ENCODE measurements at places on chromosomes 5 and 9.

DNA sequence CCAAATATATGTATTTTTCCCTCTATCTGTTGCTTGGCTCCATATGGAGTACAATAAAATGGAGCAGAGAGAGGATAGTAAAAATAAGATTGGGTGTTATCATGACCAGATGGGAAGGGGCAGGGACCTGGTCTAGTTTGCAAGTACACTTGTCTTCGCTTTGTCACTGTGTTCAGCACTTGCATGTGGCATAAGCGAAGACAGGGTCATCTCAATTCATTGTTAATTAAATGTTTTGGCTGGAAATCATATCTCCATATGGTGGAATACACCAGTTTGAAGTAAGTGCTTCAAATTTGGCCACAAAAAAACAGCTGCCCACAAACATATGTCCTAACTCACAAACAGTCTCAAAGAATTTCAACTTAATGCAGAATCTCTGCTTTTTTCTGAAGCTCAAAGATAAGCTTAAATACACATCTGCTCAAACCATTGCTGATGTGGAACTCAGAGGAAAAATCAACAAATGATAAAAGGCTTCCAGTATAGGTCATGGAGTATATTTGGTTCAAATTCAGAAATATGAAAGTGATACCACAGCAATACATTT, 865.4 kb downstream of the TLE4 start:
- no peak for DNase-seq

GRCh38 chr5:179786861-179787260, 6.9 kb upstream of the LTC4S start:
- DNase-seq, result no peak

DNA sequence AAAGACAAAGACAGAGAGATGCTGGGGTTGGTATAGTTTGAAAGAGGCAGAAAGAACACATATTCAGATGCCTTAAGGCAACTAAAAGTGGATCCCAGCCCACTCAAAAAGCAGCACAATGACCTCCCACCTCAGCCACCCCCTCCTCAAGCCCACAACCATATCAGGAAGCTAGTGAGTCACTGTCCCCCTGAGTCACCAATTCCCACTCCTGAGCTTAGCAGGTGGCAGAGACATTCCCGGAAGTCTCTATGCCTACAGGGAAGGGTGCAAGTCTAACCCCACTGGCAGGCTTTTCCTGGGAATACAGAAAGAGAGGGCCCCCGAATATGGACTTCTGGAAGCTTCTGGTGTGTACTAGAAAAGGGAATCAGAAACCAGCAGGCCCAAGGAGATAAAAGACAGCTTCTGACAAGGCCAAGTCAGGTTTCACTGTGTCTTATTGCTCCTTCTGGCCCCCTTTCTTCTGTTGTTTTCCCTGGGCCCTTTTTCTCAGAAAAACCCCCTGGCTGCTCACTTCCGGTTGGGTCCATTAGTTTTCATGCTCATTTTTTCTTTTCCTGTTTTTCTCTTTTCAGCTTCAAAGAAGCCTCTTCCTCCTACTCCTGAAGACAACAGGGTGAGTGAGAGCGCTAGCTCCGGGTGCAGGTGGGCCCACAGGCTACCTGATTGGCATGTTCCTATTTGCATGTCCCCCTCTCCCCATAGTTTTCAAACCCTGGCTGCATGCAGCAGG, 36.8 kb downstream of the ITK start:
- peak; percentile 54 for DNase-seq

GRCh38 chr9:70197216-70198044, 61.3 kb upstream of the SMC5 start:
- no peak for DNase-seq

GRCh38 chr5:5340206-5340729, 82.2 kb upstream of the ICE1 start:
- DNase-seq, result peak; percentile 40

GRCh38 chr5:175347027-175347426, 97.0 kb downstream of the DRD1 start:
- no peak for DNase-seq

DNA sequence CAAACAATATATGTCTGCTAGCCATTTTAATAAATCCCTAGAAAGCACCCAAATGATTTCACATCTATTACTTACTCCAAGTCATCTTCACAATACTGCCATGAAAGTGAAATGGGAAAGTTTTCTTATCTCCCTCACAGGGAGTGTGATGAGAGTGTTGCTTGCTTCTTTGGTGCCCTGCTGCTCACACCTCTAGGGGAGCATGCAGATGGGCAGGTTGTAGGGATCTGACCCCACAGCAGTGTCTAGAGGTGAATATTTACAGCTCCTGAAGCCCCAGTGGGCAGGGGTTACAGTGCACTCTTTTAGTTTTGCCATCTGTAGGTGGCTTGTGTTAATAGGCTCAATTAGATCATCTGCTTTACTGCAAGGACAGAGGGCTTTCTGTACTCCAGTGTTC, 173.2 kb downstream of the GABRG2 start:
- no peak for DNase-seq

DNA sequence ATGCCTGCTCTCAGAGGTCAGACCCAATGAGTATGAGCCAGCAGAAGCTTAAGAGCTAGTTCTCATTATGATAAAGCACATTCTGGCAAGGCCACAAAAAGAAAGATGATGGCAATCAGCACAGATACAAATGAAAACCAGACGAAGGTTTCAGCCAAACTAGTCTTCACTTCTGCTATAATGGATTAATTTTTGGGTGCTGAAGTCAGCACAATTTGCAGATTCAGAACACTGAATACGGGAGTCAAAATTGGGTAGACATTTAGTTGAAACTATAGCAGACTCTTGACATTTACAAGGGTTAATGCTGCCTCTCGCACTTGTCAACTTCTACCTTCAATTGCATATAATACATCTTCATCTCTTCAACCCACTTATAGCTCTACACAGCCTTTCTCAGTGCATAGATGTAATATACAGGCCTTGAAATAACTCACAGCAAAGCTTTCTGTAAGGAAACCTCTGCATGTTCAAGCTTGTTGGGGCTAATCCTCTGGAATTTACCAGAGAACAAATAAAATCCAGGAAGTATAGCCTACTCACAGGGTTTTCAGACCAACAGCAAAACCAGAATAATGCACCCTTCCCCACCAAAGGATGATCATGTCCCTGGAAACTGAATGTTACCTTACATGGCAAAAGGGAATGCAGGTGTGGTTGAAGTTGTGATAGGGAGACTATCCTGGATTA, 77.1 kb downstream of the BAAT start:
- DNase-seq, result no peak

GRCh38 chr5:111682121-111682520, 74.9 kb downstream of the NREP start:
- DNase-seq, result no peak

DNA sequence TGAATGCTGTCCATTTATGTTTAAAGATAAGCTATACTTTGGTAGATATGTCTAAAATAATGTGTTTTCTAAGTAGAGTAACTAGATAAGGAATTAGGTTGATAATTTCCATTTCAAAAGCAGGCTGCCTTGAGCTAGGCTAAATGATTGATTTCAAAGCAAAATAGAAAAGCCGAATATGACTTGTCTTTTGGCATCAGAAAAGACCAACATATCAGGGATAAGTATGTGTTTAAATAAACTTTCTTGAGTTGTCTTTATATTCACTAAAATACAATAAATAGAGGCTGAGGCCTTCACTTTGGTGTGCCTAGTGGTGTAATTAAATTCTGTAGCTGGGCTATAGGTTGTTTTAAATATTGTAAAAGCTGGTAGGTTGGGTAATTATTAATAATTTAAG, 569.0 kb downstream of the TAF11L14 start:
- DNase-seq, result no peak

- no peak for DNase-seq
These were observed 1.2 kb downstream of the RIC1 start for GRCh38 chr9:5630081-5630507.

GRCh38 chr9:76996700-76997099, 22.8 kb upstream of the FOXB2 start:
- no peak for DNase-seq

- no peak for DNase-seq
These were observed 20.9 kb downstream of the SLC6A18 start for GRCh38 chr5:1245905-1246576.

DNA sequence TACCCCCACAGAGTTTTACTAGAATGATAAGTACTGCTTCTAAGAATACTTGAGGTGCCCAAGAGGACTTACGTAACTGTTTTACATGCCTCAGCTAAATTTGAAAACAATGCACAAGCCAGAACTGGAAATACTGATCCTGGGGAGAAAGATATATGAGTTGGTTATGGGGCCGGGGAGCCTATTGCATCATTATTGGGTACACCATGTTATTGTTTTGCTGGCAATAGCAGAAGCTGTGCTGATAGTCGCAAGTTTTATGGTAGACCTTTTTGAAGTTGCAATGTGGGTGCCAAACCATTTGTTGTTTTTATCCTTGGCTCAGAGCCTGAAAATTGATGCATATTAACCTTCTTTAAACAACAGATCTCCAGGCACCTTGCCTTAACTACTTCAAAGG, 108.4 kb upstream of the DHFR start:
- DNase-seq, result no peak

GRCh38 chr9:693201-694091, 148.1 kb upstream of the DMRT1 start:
- DNase-seq, result no peak

GRCh38 chr9:131639769-131640437, 94.6 kb downstream of the PRRT1B start:
- no peak for DNase-seq

GRCh38 chr9:27714388-27714787, 141.1 kb upstream of the C9orf72 start:
- no peak for DNase-seq

- DNase-seq, result no peak
These were observed 52.4 kb downstream of the FANCC start for GRCh38 chr9:95264954-95265615.

- DNase-seq, result no peak
These were observed 231.2 kb downstream of the ARRDC3 start for GRCh38 chr5:91151947-91152346.

- DNase-seq, result no peak
These were observed 500.0 kb downstream of the DIRAS2 start for GRCh38 chr9:90142580-90142979.

Measured in nucleus accumbens (tissue), 56 donors.